ENCODE measurements at places on chromosomes 5 and 9.
A peak's percentile ranks its signal among the peaks of the same experiment; 100 is the strongest.

DNA sequence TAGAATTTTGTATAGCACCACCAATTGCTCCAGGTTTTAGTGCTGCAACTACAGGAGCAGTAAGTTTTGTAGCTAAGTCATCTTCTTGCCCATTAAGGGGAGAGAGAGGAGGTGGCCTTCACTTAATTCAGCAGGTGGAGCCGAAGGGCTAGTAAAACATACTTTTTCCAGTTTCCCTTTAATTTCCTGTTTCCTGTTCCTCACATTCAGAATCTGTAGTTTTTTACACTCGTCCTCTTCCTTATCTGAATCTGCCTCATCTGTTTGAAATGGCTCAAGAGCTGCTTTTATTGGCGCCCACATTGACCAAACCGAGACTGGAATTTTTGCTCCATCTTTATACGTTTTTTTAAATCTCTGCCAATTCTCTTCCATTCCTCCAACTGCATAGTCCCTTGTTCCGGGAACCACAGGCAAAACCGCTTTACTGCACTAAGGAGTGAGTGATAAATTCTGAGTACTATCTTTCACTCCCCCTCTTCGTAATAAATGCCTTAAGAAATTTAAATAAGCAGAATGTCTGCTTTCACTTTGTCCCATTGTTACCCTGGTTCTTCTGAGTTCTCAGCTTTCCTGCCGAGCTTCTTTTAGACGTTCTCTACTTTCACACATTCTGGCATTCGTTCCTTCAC, 133.9 kb downstream of the DROSHA start:
- DNase-seq = no peak
- H3K27ac ChIP-seq = no peak overlapping the region
- peaks cover 5% of the 10 kb centered on the region for H3K36me3 ChIP-seq

GRCh38 chr9:79672236-79672635, 100.5 kb downstream of the TLE4 start:
- no peak for DNase-seq
- peaks cover 7% of the 10 kb centered on the region for H3K36me3 ChIP-seq
- peaks cover 56% of the 10 kb centered on the region for H3K4me1 ChIP-seq
- H3K27ac ChIP-seq = peak overlapping the region; percentile 26
- no peaks in the 10 kb centered on the region for H3K27me3 ChIP-seq

GRCh38 chr9:15135164-15135792, 171.7 kb downstream of the TTC39B start:
- H3K4me3 ChIP-seq = no peak overlapping the region
- DNase-seq = peak; percentile 21
- H3K36me3 ChIP-seq = no peaks in the 10 kb centered on the region
- H3K27ac ChIP-seq = no peak overlapping the region
- peaks cover 7% of the 10 kb centered on the region for H3K27me3 ChIP-seq
- no peaks in the 10 kb centered on the region for H3K4me1 ChIP-seq

DNA sequence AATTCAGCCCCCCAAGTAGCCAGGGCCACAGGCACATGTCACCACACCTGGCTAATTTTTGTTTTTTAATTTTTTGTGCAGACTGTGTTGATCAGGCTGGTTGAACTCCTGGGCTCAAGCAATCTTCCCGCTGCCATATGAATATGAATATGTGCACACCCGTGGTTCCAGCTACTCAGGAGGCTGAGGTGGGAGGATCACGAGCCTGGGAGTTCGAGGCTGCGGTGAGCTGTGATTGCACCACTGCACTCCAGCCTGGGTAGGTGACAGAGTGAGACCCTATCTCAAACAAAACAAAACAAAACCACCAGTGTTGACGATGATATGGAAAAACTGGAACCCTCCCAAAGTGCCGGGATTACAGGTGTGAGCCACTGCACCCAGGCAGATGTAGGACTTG, 32.0 kb downstream of the EHMT1 start:
- H3K27me3 ChIP-seq = no peaks in the 10 kb centered on the region
- peak overlapping the region; percentile 67 for H3K27ac ChIP-seq
- peaks cover 33% of the 10 kb centered on the region for H3K36me3 ChIP-seq
- peaks cover 21% of the 10 kb centered on the region for H3K4me1 ChIP-seq
- no peak for DNase-seq
- peak overlapping the region; percentile 53 for H3K4me3 ChIP-seq

DNA sequence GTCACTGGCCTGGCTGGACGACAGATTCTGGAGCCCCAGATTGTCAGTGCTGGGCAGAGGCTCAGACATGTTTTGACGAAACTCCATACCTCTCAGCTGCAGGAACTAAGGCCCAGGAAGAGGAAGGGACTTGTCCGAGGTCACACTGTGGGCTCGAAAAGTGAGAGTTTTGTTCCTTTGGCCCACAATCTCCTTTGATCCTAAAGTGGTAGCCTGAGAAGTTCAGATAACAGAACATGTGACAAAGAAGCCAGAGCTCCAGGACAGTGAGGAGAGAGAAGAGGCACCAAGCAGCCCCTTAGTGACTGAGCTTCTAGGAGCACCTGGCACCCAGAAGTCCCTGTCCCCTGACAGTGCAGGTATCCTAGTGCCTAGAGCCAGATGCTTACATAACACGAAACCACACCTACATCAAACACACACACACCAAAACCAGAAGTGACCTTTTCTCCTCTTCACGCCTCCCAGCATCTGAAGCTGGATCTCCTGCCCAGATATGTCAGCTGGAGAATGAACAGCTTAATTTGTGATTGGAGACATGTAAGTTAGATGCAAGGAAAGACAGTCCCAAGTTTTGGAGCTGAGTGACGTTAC, 88.9 kb downstream of the ADRB2 start:
- peaks cover 19% of the 10 kb centered on the region for H3K4me1 ChIP-seq
- no peaks in the 10 kb centered on the region for H3K36me3 ChIP-seq
- no peak for DNase-seq
- H3K4me3 ChIP-seq = no peak overlapping the region
- no peak overlapping the region for H3K27ac ChIP-seq

DNA sequence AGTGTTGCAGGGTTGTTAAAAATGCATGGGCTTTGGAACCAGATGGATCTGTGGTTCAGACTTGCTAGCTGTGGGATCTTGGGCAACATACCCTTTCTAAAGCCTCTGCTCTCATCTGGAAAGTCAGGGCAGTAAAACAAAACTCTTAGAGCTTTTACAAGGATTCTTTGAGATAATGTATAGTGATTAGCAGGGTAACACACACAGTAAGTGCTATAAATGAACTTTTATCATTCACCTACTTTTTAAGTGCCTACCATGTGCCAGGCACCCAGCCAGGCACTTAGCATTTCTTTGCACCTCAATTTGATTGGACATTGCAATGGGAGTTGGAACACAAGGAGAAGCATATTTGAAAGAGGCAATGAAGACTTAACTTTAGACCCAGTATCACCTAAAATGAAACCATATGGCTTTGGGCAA, 208.6 kb upstream of the PAPPA start:
- H3K36me3 ChIP-seq = no peaks in the 10 kb centered on the region
- DNase-seq = no peak
- no peaks in the 10 kb centered on the region for H3K4me1 ChIP-seq
- no peak overlapping the region for H3K4me3 ChIP-seq

DNA sequence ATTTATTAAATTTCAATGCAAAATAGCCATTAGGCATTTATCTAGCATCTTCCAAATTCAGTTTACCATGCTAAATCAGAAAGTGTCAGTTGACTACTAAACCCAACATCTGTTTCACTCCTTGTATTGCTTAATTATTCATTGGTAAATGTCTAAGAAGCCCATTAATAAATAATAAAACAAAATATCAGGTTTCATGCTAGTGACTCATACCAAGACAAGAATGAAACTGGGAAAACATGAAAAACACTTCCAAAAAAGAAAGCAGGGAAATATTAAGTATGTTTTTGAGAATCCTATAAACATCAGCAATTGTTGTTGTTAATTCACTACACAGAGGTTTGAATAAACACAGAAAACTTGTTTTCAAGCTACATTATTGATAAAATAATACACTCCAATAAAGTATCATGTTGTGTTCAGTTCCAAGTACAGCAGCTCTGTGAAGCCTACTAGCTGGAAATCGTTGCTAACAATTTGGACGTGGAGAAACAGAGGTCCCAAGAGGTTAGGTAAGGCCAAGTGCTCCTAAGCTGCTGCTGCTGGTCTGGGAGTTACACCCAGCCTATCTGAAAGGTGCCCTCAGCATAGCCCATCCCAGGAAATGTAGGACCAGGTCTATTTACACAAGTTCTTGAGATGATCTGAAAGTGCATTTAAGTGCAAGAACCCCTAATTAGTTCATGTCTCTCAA, 78.8 kb downstream of the GNAQ start:
- peaks cover 16% of the 10 kb centered on the region for H3K27me3 ChIP-seq
- DNase-seq = no peak
- peaks cover 6% of the 10 kb centered on the region for H3K4me1 ChIP-seq
- no peaks in the 10 kb centered on the region for H3K36me3 ChIP-seq

DNA sequence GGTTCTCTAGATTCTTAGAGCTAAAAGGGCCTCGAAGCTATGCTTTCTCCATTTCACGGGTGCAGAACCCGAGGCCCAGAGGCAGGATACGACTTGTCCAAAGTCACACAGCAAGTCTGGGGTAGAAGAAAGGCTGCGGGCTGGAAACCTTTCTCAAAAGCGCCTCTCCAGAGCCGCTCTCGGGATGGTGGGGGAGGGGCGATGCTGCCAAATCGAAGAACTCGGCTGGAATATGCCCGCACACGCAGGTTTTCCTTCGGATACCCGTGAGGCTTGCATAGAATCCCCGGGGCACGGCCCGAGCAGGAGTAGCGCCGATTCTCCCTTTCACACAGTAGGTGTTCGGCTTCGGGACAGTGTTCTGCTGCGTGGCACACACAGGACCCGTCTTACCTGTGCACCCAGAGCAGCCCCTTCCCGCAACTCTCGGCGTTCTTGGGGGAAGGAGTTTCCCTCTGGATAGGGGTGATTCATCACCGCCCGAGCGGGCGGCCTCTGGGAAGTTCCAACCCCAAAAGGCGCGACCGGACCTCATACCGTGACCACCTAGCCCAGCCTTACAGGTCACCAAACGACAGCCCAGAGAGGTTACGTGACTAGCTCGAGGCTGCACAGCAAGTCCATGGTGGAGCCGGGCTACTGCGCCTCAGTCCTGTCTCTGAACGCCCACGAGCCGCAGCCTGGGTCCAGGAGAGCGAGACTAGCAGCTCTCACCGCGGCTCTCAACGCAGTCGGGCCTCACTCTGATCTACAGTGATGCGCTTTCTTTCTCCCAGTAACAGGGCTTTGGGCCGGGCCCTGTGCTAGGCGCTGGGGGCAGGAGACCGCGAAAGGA, 4.1 kb downstream of the PAX5 start:
- H3K4me1 ChIP-seq = peaks cover 29% of the 10 kb centered on the region
- H3K27ac ChIP-seq = no peak overlapping the region
- H3K36me3 ChIP-seq = peaks cover 12% of the 10 kb centered on the region

Data from effector memory CD8-positive, alpha-beta T cell (primary cell).